ENCODE measurements at places on chromosomes 7 and 10.

DNA sequence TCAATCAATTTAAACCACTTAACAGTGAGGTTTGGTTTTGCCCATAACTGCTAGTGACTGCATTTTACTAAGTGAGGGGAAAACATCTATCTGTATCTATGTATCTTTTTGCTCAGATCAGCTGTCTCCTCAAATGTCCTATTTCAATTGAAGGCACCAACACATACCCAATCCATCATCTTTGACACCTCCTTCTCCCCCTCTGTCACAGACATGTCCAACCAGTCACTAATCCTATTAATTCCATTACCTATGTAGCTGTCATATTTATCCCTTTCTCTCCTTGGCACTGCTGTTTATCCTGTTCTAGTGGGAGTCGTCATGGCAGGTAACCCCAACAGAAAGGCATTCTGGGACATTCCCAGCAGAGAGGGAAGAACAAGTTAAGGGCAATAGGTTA lies 975.2 kb upstream of the AUTS2 start:
- DNase-seq: no peak

DNA sequence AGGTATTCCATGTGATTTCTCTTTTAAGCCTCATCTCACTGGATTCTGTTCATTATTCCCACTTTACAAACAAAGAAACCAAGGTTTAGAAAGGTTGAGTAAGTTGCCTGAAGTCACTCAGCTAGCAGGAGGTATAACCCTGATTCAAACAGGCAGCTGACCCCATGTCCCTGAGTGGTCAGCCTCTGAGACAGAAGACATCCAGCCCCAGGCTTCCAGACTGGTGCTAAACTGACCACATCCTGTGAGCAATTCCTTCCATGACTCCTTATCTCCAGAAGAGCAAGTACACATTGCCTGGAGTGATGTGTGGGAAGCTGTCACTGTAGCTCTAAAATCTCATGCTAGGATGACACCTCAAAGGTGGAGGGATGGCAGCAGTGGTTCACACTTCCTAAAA lies 3.7 kb downstream of the PLPP4 start:
- DNase-seq: no peak

GRCh38 chr10:104246976-104247375 lies 7.7 kb upstream of the GSTO1 start:
- DNase-seq: no peak

- DNase-seq: no peak
These were observed 45.7 kb upstream of the DPYSL4 start for GRCh38 chr10:132141076-132141475.

GRCh38 chr10:73044378-73045285 lies 52.0 kb downstream of the P4HA1 start:
- no peak for DNase-seq

DNA sequence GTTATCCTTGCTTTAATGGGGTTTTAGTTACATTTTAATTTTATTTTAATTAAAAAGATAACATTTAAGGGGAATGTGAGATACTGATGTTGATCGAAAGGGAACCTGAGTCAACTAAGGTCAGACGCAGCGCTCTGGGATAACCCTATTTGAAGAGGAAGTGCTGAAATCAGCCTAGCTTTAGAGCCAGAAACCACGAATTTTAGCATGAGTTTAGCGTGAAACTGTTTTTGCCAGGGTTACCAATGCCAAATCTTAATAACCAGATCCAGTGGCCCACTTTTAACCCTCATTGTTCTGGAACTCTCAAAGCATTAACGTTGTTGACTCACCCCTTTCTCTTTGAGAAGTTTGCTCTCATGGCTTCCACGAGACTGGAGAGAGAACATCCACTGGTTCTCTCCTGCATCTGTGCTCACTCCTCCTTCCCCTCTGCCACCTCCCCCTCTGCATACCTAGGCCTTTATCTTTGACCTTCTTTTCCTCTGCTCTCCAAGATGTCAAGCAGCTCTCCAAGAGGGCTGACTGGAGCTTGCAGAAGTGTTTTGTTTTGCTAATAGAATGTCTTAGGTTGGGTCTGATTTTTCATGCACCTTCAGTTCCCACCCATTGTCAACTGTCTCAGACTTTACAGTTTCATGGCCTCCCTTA lies 198.3 kb upstream of the CELF2 start:
- DNase-seq: no peak
